Stimulated activated CD8-positive, alpha-beta memory T cell treated with anti-CD3 and anti-CD28 coated beads, Interleukin-7, amount 100 ng/mL, for 1 hour (primary cell): ENCODE measurements at places on chromosomes 3 and 15.

DNA sequence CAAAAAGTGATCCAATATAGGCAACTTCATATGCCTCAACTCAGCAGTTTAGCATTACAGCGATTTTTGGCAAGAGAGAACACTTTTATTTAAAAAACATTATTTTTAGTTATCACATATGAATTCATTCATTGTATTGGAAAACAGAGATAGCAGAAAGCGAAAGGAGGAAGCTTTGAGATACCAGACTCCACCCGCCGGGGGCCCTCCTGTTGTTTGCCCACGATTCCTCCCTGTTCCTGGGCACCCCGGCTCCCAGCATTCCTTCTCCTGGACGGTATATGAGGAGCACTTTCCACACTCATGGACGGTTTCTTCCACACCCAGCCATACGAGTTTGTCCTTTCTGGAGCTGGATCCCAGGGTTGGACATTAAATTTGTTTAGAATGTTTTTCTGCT lies 18.2 kb downstream of the APBA2 start:
- DNase-seq: no peak

- DNase-seq: no peak
Measured at GRCh38 chr3:14077310-14077709, 47.4 kb downstream of the CHCHD4 start.

GRCh38 chr3:12316729-12317351 lies 28.0 kb downstream of the PPARG start:
- DNase-seq: no peak

DNA sequence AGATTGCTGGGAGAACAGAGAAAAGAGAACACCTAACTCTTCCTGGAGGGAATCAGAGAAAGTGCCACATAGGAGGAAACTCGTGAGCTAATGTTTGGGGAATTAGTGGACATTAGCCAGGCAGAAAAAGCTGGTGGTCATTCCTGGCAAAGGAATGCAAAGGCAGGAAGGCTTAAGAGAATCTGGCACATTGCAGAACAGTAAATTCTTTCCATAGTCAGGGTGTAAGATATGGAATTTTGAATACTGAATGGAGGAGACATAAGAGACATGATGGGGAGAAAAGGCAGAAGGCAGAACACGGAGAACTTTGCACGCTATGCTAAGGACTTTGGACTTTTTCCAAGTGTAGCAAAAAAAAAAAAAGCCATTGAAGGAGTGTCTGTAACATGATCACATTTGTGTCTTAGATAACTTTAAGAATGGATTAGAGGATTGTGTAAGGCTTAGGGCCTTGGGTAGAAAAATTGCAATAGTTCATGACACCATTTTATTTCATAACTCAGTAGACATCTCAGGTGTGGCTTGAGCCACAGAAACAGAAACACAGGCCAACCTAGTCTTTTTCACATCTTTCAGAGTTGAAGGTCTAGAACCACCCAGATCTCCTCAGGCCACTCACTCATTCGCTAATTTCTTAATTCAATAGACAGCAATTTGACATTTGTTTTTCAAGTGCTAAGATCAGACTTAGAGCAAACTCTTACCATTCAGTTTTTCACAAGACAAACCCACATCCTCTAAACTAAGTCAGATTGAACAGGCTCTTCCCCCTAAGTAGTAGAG lies 31.2 kb upstream of the CCDC80 start:
- DNase-seq: no peak

DNA sequence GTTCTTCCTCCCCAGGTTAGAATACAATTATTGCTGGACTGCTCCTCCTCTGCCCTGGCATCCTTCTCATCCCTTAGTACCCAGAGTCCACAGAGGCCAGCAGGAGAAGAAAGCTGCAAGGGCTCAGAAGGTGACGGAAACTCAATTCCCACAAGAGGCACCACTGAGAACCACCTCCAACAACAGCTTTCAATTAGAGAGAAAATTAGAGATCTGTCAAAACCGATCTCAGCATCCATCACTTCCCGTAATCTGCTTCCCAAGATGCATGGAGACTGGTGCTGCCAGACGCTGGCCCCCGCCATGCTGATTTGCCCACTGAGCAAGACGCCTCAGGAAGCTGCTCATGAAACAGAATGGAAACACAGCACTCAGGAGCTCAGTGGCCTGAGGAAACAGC lies 135.0 kb upstream of the PRICKLE2 start:
- DNase-seq: no peak
